Bronchial epithelial cell (primary cell): ENCODE measurements at places on chromosomes 12 and 14. TPM values are rescaled to one million over a fixed set of nuclear protein-coding genes. Genes with fewer than 3 reads are reported as not detected.

The GPRC5D gene
- 0.77 TPM in 1 of 2 replicates, not detected in the other for total RNA-seq

The DHRS2 gene
- not detected in 2 replicates for total RNA-seq

The ST8SIA1 gene
- under 0.01 and 0.13 TPM in 2 replicates for total RNA-seq

The NFE2 gene
- total RNA-seq: not detected in 2 replicates

The LRFN5 gene
- total RNA-seq: under 0.01 and 0.13 TPM in 2 replicates

The PPP1R1A gene
- total RNA-seq: not detected in 2 replicates

The SLC48A1 gene
- total RNA-seq: 7.3 and 10.3 TPM in 2 replicates

The BMP4 gene
- 0.13 and 0.53 TPM in 2 replicates for total RNA-seq

The RHOJ gene
- not detected in 2 replicates for total RNA-seq

The LBHD2 gene
- total RNA-seq: not detected in 2 replicates

The ATF7IP gene
- total RNA-seq: 13.1 and 22.4 TPM in 2 replicates

The DNAI7 gene
- total RNA-seq: 0.13 TPM in 1 of 2 replicates, not detected in the other

The VDR gene
- total RNA-seq: 3.2 and 3.4 TPM in 2 replicates

The GNG2 gene
- not detected in 2 replicates for total RNA-seq

The ASCL4 gene
- total RNA-seq: not detected in 2 replicates

The TPH2 gene
- total RNA-seq: not detected in 2 replicates

The OR6C2 gene
- not detected in 2 replicates for total RNA-seq

The LRTM2 gene
- not detected in 2 replicates for total RNA-seq

The FGF6 gene
- total RNA-seq: not detected in 2 replicates

DNA sequence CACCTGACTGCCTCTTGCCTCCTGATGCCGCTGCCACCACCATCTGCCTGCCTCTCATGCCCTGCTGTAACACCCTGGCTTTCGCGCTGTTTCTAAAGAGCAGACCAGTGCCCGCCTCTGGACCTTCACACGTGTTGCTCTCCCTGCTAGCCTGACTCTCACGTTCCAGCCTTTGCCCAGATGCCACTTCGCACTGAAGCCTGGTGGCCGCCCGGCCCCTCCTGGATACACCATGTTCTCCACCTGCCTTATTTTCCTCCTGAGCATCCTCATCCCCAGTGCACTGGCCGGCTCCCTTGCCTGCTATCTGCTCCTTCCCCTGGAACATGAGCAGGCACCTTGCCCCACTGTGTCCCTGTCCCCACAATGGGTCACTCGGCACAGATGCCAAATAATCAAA is 146.5 kb downstream of the PIWIL1 start:
- no peak for DNase-seq

GRCh38 chr12:49092086-49092815 is 2.4 kb downstream of the DHH start:
- DNase-seq: no peak

DNA sequence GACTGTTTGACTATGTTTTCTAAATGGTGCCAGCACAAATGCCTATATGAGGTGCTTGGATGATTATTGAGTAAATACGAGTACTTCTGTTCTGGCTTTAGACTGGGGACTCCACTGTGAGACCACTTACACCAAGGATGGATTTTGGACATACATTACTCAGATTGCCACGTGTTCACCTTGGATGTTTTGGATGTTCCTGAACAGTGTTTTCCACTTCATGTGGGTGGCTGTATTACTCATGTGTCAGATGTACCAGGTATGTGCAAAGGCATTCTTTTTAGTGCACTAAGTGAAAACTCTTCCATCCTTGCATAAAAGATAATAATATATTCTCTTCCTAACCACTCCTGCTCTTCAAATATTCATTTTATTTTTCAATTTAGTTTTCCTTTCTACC is 30.7 kb downstream of the CSRP2 start:
- DNase-seq: peak; percentile 5

DNA sequence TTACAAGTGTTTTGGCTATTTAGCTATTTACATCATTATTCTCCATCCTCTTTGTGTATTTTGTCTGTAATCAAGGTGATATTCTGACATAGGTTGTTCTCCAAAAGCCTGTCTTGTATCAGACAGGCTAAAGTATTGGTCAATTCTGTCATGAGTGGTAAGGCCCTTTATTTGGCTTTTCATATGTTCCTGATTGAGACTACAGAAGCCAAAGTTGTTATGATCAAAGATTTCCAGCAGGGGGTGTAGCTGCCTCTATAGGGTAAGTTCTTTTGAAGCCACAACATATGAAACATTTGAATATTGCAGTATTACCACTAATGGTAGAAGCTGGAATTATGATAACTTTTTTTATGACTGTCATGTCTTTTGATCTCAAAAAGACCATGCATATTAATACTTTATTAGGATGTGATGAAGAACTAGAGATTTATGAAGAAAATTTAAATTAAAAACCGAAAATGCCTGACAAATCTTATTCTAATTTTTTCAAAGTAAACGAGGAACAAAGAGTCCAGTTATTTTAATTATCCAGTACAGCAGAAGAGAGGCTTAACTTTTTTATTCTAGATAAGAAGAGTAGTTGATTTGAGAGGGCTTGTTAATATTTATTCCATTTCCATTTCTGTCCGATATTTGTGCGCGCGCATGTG is 3.4 kb upstream of the ARHGAP5 start:
- DNase-seq: peak; percentile 83

DNA sequence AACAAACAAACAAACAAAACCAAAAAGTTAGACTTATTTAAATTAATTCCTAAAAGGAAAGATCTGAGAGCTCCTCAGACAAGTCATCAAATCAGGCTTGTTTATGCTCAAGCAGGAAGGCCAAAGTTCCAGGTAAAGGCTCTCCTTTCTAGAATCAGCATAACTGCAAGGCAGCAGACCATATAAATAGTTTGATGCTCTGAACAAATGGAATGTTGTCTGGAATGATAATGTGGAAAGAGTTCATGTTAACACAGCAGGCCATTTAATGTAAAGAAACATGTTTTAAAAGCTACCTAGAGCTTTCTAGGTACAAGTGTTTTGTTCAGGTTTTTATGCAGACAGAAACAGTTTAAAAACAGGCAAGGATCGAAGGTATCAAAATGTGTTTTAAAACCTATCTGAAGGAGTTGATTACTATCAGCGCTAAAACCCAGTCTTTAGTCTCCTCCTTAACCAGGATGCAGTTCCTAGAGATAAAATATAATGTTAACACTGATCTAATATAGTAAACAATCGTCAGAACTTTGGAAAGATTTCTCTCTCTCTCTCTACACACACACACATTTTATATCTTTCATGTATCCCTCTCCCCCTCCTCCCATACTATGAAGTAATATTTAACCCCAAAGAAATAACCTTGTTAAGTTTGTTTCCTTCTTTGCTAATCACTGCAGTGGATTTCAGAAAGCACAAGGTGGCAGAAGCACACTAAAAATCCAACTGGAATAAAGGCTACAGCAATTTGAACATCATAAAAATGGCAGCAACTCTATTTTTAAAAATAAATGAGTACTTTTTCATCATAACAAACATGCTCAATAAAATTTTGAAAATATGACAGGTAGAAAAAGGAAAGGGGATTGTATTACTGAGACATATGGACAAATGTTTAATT is 135.5 kb downstream of the PAWR start:
- DNase-seq: peak; percentile 28

- no peak for DNase-seq
Observed at GRCh38 chr12:64716371-64716770, 42.8 kb downstream of the GNS start.

DNA sequence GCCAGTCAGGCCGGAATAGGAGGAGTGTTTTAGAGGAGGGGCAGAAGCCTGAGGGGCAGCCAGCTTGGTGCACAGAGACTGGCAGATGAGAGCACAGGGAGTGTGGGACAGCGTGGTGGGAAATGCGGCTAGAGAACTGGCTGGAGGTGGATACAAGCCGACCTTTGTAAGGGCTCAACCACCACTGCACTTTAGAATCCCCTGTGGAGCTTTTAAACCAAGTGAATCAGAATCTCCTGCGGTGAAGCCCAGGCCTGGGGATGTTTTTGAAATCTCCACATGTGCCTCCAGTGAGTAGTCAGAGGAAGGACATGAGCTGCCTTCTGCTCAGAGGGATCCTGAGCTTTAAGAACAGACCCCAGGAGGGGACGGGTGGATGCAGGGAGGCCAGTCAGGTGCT is 10.9 kb upstream of the PCED1B start:
- no peak for DNase-seq

GRCh38 chr14:102150083-102150482 is 10.4 kb downstream of the WDR20 start:
- DNase-seq: no peak

GRCh38 chr14:66311990-66312389 is 174.2 kb upstream of the CCDC196 start:
- DNase-seq: no peak

- DNase-seq: no peak
Observed at GRCh38 chr12:242496-242895, 20.1 kb downstream of the SLC6A13 start.

DNA sequence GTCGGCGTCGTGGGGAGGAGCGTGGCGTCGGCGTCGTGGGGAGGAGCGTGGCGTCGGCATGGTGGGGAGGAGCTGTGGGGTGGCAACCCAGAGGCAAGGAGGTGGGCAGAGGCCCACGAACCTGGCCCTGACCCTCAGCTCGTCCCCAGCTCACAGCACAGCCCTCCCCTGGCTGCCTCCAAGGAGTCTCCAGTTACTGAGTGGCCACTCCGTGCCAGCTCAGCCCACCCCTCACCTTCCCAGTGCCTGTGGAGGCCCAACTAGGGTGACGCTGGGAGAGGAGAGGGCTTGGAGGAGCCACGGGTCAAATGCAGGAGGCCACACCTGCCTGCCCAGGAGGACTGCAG is 5.8 kb downstream of the ADSS1 start:
- DNase-seq: no peak

DNA sequence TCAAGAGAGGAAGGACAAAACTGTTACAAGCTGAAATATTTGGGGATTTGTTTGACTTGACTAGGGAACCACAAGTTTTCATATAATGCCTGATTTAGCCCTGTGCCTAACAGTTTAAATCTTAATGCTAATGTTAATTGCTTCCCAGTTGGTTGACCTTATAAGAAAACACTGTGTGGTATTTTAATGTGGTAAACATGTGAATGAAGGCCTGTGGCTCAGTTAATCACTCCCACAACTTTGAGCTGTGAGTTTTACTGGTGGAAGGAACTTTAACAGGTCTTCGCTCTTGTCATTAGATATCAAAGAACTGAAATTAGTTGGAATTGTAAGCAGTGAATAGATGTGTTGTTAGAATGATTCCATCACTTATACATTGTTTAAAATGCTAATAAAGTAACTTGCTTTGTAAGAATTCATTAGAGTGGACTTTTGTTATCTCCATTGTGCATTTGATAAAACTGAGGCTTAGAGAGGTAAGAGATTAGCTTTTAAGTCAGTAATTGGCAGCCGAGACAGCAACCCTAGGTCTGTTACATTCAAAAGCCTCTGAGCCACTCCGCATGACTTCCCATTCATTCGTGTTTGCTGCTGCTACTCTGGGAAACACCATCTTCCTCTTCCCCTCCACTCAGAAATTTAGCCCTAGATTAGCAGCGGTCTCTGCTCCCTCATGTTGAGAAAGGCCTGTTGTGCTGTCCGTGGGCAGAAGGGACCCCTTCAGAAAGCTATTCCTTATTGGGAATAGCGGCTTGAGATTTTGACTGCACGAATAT is 1.0 kb upstream of the TBK1 start:
- peak; percentile 10 for DNase-seq

DNA sequence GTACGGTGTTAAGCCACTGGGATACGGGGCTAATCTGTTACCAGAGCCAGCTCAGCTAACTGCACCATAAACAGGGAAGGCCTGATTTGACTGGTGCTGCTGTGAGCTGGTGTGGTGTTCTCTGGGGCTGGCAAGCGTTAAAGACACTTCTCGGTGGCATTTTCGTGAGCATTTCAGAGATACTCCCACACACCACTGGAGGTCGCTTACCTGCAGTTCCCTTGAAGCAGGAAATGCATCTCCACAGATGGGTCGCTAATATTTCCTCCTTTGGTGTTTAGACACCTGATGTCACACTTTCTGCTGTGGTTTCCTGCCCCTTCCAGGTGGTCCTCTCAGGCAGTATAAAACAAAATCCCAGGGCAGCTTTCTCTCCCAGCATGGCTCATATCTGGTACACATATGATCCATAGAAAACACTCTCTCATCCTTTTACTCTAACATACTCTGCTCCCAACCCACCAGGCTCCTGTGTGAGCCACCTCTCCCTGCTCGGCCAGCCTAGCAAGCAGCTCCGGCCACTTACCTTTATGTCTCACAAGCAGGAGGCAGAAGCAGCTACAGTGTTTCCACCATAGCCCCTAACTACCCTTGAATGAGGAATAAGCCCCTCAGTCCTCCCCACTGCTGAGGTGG is 129.9 kb upstream of the GRIN2B start:
- no peak for DNase-seq

DNA sequence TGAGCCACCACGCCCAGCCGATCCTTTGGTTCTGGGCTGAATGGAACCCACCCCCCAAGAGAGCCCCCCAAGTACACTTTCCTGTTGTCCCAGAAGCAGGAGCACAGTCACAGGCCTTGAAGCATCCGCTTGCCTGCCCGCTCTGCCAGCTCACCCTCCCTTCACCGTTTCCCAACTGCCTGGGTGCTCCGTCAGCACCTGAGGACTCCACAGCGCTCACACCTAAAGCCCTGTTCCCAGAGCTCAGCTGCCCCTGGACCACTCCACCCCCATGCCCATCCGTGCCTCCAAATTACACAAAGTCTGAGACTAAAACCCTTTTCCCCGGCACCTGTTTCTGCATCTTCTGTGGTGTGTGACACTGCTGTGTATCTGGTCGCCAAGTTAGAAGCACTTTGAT is 44.3 kb upstream of the TRAF3 start:
- no peak for DNase-seq

- DNase-seq: no peak
Observed at GRCh38 chr12:15555446-15555845, 233.1 kb downstream of the PTPRO start.

- DNase-seq: no peak
Observed at GRCh38 chr14:87894920-87895319, 98.1 kb downstream of the GALC start.

DNA sequence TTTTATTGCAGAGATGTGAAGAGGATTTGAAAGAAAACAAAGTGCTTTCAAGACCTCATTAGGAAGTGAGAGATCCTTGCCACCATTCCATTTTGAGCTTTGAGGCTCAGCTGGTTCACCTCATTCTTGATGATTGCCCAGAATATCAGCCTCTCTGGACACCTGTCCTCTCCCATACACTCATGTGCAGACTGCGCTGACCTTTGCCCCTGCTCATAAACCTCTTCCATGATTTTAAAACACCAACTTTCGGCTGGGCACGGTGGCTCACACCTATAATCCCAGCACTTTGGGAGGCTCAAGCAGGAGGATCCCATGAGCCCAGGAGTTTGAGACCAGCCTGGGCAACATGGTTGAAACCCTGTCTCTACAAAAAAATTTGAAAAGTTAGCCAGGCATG is 8.9 kb downstream of the COX14 start:
- DNase-seq: no peak

DNA sequence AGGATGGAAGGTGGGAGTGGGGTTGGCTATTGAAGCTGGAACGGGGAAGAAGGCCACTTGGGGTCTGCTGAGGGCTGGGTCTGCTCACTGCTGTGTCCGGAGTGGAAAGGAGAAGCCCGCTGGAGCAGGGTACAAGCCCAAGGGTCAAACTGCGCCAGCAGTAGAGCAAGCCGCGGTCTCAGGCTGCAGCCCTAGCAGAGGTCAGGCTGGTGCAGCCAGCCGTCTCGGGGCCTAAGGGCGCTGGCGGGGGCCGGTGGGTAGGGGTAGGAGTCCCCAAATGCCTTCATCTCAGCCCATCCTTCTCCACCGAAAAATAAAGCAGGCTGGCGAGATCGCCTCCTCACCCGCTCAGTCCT is 718 bp upstream of the JDP2 start:
- no peak for DNase-seq
